ENCODE measurements at places on chromosomes 3 and 15.
A peak's percentile ranks its signal among the peaks of the same experiment; 100 is the strongest.

DNA sequence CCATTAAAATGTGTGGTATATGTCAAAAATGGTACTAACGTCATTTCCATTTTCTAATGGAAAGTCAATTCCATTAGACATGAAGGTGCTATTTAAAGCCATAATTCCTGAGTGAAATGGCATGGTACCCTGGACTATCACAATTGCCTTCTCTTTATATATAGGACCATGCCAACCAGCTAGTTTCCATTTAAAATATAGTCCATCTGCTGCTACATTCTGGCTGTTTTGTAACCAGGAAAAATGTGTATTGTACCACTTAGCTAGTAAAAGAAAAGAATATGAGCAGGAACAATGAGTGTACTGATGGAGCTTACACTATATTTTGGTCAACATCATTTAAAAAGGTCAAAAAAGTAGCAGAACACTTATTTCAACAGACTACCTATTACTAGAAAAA, 30.4 kb upstream of the HDC start:
- DNase-seq = no peak

DNA sequence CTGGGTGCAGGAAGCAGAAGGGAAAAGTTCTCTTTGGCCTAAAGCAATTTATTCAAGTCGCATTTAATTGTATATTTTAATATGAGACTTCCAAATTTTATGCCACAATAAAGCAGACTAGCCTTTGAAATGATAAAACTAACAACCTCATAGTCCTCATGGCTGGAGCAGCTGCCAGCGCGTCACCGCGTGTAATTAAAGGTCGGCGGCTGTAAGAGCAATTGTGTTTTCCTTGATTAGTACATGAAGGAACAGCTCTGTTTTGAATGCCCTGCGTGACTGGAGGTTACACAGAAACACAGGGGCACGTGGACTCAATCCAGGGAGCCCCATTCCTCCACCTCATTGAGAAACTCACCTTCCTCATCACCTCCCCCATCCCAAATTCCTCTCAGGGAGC, 10.1 kb upstream of the LRRC15 start:
- no peak for DNase-seq

DNA sequence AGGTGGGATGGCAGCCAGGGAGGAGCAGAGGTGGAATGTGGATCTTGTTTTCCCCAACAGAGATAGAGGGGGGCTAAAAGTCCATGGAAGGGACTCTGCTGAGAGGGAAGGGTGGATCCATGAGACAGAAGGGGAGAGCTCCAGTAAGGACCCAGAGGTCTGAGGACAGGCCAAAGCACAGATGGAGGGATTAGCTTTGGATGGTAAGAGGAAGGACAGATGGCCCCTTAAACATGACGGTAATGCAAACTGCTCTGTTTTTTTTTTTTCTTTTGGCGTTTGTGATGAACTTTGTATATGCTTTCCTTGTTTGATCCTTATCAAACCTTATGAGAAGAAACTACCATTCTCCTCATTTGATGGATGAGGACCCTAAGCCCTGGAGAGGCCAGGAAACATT, 96.2 kb downstream of the IGF1R start:
- no peak for DNase-seq

DNA sequence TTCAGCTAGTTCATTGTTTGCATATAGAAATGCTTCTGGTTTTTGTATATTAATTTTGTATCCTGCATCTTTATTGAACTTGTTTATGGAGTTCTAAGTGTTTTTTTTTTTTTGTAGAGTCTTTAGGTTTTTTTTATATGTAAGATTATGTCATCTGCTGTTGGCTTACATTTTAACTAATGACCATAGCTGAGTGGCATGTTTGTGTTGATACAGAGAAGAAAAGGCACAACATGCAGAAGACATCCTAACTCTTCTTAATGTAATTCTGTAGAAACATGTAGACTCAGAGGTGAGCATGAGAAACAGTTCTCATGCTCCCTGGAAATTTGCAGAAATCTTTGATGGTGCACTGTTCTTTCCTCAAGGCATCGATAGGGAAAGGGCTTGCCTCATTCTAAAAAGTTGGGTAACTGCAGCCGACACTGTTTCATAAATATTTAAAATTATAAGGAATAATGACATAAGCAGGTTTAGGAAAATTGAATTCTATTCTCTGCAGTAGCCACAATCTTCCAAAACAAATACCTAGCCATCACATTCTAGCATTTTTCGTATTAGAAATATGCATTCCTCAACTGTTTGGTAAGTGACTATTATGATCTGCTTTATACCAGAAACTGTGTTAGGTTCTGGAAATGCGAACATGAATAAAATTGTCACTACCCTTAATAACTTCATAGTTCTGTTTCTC, 499.6 kb upstream of the KCNMB2 start:
- DNase-seq = peak; percentile 71

- peak; percentile 67 for DNase-seq
Observed at GRCh38 chr3:104102386-104102785, 1264.3 kb upstream of the ALCAM start.

GRCh38 chr3:16784973-16785372, 99.8 kb upstream of the PLCL2 start:
- DNase-seq = no peak

GRCh38 chr15:36722555-36722954, 143.1 kb downstream of the CDIN1 start:
- peak; percentile 8 for DNase-seq

DNA sequence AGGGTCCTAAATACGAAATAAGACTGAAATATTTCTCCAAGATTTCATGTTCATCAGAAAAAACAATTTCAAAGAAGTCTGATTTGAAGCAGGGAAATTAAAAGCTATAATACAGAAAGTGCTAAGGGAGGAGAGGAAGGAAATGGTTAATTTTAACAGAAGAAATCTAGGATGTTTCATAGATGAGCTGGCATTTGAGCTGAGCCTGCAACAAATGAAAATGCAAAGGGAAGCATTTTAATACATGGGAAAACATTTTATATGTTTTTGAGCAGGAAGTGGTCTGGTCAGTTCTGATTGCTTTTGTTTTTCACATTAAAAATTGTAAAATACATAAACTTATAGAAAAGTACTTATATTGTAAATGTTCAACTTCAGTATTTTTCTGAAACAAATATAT, 17.2 kb upstream of the RAP2B start:
- peak; percentile 71 for DNase-seq

DNA sequence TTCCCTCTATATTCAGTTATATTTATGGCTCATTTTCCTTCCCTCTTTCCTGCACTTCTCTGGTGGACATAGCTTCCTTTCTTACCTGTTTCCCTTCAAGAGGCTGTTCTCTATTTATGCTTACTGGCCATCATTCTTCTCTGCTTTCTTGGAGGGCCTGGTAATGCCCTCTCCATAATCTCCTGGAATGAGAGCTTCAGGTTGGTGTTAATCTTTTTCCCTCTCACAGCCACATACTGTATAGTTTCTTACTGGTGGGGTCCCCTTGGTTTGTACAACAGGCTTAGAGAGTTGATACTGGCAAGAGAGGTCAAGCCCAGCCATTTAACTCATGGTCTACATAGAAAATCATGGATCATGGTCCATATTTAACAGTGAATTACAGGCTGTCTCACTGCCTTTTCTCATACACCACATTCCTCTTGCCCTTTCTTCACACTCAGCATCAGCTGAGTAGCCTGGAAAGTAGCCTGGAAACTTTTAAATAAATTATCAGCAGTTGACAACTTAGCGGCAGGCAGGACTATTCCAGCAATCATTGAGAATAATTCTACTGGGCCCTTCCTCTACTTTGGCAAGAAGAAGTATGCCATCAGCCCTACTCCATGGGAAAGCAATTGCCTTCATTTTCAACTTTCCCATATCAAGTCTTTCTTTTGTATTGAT, 38.0 kb upstream of the DPH6 start:
- peak; percentile 51 for DNase-seq

DNA sequence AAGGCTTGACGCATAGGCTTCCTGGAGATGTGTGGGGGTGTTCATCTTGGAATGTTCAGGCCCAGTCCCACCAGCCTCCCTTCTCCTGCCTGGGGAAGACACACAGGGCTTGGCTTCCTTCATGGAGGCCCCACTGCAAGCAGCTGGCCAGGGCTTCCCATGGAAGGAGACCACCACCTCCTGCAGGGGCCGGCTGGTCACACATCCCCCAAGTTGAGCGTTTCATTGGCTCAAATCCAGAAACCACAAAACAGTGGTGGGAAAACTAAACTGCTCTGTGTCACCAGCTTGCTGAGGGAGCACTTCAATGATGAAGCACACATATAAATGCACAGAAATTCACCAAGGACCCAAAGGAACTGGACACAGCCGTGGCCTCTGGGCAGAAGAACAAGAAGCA, 8.3 kb downstream of the IQSEC1 start:
- peak; percentile 8 for DNase-seq

DNA sequence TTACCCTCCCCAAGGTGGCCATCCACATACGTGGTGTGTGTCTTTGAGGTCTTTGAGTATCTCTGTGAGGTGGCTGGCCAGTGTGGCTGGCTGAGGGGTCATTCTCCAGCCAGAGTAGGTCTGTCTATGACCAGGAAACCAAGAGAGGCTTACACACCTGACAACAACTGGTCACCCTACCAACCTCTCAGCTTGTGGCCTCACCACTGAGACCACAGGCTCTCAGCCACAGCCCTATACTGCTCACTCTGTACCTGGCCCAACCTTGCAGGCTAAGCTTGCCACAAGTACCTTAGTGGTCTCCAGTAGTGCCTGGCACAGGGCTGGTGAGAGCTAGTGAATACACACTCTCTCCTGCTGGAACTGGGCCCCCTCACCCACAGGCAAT, 5.1 kb downstream of the HEMK1 start:
- DNase-seq = no peak

GRCh38 chr3:159782724-159783421, 205.8 kb upstream of the IL12A start:
- DNase-seq = no peak

DNA sequence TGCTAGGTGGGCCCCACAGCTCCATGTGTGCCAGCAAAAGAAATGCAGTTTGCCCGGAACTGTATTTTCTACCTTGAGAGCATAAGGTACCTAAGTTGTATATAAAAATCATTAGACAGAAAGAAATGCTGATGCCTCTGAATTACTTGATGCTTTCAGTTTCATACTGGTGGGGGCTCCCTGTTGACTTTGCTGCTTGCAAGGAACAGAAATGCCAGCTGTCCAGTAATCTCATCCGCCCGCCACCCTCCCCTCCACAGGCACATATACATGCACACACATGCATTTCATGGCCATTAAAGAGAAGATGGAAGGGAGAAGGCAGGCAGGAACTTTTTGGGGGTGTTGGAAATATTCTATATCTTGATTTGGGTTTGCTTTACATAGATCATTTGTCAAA, 38.4 kb downstream of the LIMD1 start:
- no peak for DNase-seq

- DNase-seq = no peak
Observed at GRCh38 chr15:33964665-33965040, 3.6 kb upstream of the CHRM5 start.

GRCh38 chr3:136925425-136926190, 32.2 kb upstream of the IL20RB start:
- no peak for DNase-seq

DNA sequence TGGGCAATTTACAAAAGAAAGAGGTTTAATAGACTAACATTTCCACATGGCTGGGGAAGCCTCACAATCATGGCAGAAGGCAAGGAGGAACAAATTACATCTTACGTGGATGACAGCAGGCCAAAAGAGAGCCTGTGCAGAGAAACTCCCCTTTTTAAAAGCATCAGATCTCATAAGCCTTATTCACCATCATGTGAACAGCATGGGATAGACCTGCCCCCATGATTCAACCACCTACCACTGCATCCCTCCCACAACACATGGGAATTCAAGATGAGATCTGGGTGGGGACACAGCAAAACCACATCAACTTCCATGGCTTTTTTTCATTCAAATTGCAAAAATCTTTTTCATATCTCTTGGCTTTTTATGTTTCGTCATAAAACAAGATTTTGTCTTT, 67.6 kb upstream of the GADL1 start:
- DNase-seq = no peak
